Nephron progenitor cell (in vitro differentiated cells): ENCODE measurements at places on chromosomes 6 and 20.

DNA sequence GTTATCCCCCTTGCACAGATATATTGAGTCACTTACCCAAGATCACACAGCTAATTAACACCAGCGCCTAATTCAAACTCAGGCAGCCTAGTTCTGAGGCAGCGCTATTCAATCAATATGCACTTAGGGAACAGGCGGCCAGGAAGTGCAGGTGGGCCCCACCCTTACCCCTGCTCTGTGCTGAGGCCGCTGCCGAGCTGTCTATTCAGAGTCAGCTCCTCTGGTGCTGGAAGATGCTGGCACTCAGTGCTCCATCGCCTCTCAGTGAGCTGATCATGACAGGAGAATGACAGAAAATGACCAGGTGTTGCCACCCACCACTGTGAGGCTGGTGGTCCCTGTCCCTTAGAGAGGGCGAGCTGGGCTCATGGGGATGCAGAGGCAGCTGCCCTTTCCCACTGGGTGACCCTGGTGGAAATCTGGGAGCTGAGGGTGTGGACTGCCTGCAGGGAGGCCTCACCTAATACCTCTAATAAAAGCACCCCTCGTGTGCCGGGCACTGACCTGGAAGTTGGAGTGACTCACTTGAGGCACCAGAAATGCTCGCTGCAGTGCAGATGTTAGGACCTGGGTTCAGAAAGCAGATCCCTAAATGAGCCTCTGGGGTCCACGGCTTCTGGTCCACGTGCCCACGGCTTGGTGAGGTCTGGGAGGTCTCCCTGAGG is 42.5 kb upstream of the CD93 start:
- DNase-seq = no peak
- H3K4me3 ChIP-seq = no peak overlapping the region
- no peak overlapping the region for H3K27ac ChIP-seq
- peaks cover 34% of the 10 kb centered on the region for H3K4me1 ChIP-seq
- H3K36me3 ChIP-seq = no peaks in the 10 kb centered on the region

- no peak for DNase-seq
- H3K27me3 ChIP-seq = no peaks in the 10 kb centered on the region
- no peak overlapping the region for H3K4me3 ChIP-seq
- H3K36me3 ChIP-seq = peaks cover 22% of the 10 kb centered on the region
Observed at GRCh38 chr6:107386340-107386739, 73.0 kb downstream of the PDSS2 start.

GRCh38 chr20:5996765-5997164 is 46.3 kb downstream of the MCM8 start:
- peaks cover 4% of the 10 kb centered on the region for H3K4me1 ChIP-seq
- H3K4me3 ChIP-seq = no peak overlapping the region
- peak overlapping the region; percentile 35 for H3K27ac ChIP-seq
- H3K27me3 ChIP-seq = no peaks in the 10 kb centered on the region
- no peak for DNase-seq

DNA sequence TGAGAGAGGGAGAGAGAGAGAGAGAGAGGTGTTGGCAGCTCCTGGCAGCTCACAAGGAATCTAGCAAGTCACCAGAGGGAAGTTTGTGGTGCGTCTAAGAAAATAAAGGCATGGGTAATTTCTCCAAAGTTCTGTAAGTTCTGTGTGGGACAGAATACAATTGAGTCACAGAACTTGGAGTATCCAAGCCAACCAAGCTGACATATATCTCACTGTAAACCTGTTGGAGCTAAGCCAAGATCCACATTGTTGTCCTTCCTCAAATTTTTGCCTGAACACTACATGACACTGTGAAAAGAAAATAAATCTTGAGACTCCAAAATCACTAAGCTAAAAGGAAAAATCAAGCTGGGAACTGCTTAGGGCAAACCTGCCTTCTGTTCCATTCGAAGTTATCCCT is 436.7 kb downstream of the MEI4 start:
- H3K27ac ChIP-seq = no peak overlapping the region
- DNase-seq = no peak
- H3K4me3 ChIP-seq = no peak overlapping the region
- no peaks in the 10 kb centered on the region for H3K4me1 ChIP-seq
- H3K27me3 ChIP-seq = peaks cover 10% of the 10 kb centered on the region

DNA sequence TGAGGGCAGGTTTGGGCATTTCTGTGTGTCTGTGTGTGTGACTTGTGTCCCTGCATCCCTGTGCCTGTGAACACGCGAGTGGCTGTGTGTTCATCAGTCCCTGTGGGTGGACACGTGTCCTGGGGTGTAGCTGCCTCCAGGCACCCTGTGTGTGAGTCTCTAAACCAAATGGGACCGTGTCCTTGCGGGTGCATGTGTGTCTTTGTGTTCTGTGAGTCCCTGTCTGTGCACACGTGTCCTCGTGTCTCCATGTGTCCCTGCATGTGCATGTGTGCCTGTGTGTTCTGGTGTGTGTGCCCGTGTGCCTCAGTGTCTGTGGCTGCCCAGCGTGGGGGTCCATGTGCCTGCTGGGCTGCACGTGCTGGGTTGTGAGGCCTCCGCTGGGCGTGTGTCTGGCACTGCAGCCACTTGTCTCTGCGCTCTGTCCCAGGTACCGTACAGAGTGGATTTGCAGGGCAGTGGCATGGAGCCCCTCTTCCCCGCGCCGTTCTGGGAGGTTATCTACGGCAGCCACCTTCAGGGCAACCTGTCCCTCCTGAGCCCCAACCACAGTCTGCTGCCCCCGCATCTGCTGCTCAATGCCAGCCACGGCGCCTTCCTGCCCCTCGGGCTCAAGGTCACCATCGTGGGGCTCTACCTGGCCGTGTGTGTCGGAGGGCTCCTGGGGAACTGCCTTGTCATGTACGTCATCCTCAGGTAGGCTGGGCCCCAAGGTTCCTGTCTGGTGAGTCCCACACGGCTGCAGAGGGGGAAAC is 8.2 kb upstream of the LKAAEAR1 start:
- DNase-seq = no peak
- H3K27ac ChIP-seq = no peak overlapping the region
- peaks cover 52% of the 10 kb centered on the region for H3K27me3 ChIP-seq
- H3K4me1 ChIP-seq = peaks cover 6% of the 10 kb centered on the region
